Transverse colon (tissue), 4 donors: ENCODE measurements at places on chromosomes 4 and X. TPM values are rescaled to one million over a fixed set of nuclear protein-coding genes. Genes with fewer than 3 reads are reported as not detected.

DNA sequence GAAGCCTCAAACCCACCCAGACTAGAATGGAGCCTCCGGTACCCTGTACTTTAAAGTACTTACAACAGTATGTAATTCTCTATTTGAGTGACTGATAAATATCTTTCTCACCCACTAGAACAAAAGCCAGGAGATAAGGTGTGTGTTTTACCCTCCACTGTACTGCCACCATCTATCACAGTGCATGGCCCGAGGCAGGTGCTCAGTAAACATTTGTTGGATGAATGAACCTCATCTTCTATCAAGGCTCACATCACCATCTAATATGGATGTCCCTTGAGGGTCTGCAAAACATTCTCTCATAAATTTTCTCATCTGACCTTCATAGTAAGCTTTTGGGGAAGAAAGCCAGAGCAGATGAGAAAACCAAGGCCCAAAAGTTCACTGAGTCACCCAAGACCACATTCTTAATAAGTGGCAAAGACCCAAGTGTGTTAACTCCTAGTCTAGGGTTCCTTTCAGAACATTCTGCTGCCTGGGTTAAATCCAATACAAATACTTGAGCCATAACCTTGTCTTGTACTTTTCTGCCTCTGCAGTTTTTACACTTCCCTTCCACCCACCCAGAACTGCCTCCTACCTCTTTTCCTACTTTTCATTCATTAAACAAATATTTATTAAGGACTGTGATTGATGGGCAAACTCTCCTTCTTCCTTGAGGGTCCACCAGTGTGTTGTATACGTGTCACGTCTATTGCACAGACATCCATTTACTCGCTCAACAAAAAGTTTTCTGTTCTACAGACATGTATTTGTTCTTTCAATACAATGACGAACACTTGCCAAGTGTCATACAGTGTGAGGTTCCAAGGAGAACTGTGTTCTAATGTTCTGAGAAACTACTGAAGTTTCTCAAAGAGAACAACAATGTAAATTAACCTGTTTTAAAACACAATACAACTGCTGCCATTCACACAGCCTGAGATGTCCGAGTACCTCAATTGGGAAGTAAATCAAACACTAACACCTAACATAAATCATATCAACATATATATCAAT, 35.7 kb downstream of the APBB2 start:
- peaks cover 40% of the 10 kb centered on the region for H3K4me1 ChIP-seq
- no peaks in the 10 kb centered on the region for H3K36me3 ChIP-seq
- H3K4me3 ChIP-seq, result no peak overlapping the region

- no peak overlapping the region for H3K4me3 ChIP-seq
- no peak for DNase-seq
- no peaks in the 10 kb centered on the region for H3K36me3 ChIP-seq
- H3K4me1 ChIP-seq, result no peaks in the 10 kb centered on the region
- no peak overlapping the region for H3K27ac ChIP-seq
- H3K27me3 ChIP-seq, result no peaks in the 10 kb centered on the region
Observed at GRCh38 chr4:109157696-109158095, 144.8 kb downstream of the COL25A1 start.

- no peaks in the 10 kb centered on the region for H3K4me1 ChIP-seq
- no peak overlapping the region for H3K4me3 ChIP-seq
- H3K36me3 ChIP-seq, result no peaks in the 10 kb centered on the region
- no peaks in the 10 kb centered on the region for H3K27me3 ChIP-seq
- H3K27ac ChIP-seq, result no peak overlapping the region
Observed at GRCh38 chr4:114349543-114350175, 248.9 kb upstream of the UGT8 start.

DNA sequence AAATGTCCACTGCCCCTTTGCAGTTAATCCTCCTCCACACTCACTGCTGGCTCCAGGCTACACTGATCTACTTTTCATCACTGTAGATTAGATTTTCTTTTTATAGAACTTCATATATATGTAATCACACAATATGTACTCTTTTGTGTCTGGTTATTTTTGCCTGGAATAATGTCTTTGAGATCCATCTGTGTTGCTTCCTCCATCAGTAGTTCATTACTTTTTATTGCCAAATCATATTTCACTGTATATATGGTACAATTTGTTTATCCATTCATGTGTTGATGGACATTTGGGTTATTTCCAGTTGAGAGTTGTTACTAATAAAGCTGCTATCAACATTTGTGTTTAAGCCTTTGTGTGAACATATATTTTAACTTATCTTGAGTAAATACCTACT, 126.4 kb upstream of the SMIM10 start:
- H3K27me3 ChIP-seq, result no peaks in the 10 kb centered on the region
- H3K27ac ChIP-seq, result no peak overlapping the region
- H3K36me3 ChIP-seq, result no peaks in the 10 kb centered on the region
- no peak overlapping the region for H3K4me3 ChIP-seq
- no peak for DNase-seq

The ADGRG2 gene
- 0.64 TPM for total RNA-seq
